ENCODE measurements at places on chromosomes 16 and 17.

DNA sequence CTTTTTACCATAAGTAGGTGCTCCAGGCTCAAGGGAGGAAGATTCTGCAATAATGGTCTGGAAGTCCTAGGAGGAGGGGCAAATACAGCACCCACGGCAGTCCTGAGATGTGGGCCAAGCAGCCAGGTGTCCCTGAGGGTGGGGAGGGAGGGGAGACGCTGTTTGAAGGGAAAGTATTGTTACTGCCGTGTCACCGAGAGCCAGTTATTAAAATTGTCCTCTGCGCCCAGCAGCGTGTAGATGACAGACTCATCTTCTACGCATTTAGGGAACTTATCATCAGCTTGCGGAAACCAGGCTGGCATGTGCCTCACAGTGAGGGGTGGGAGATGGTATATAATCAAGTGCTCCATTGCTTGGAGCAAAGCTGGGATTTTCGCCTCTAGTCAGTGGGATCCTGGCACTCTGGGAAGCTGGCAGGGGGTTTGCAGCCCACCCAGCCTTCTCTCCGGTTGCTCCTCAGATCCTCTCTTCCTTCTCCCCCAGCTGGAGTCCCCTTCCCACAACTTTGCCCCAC, 104.6 kb downstream of the OR1D5 start:
- DNase-seq, result no peak

DNA sequence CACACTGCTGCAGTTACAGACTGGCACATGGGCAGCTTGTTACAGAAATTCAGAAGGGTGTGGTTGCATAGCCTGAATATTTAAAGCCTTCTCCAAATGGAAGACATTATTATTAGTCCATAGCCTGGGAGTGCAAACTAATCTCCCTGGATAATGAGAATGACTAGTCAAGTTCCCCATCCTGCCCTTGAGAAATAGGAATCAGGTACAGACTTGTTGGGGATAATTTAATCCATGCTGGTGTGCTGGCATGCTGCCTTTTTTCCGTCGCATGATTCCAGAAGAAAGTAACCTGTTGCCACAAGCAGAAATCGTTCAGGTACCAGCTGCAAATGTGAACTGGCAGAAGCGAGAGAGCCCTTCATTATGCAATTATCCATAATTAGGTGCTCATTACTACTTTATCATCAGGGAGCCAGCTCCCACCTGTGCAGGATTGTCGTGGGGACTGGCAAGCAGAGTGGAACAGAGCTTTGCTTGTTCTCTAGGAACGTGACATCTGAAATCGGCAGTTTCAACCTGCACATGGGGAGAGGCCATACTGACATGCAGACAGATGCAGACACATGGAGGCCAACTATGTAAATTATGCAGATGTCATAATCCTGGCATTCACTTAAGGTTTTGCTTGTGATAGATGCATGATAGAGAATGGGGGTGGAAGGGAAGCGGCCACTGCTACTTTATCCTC, 419.4 kb downstream of the PMP22 start:
- no peak for DNase-seq

GRCh38 chr17:81601525-81602120, 35.3 kb downstream of the NPLOC4 start:
- no peak for DNase-seq

DNA sequence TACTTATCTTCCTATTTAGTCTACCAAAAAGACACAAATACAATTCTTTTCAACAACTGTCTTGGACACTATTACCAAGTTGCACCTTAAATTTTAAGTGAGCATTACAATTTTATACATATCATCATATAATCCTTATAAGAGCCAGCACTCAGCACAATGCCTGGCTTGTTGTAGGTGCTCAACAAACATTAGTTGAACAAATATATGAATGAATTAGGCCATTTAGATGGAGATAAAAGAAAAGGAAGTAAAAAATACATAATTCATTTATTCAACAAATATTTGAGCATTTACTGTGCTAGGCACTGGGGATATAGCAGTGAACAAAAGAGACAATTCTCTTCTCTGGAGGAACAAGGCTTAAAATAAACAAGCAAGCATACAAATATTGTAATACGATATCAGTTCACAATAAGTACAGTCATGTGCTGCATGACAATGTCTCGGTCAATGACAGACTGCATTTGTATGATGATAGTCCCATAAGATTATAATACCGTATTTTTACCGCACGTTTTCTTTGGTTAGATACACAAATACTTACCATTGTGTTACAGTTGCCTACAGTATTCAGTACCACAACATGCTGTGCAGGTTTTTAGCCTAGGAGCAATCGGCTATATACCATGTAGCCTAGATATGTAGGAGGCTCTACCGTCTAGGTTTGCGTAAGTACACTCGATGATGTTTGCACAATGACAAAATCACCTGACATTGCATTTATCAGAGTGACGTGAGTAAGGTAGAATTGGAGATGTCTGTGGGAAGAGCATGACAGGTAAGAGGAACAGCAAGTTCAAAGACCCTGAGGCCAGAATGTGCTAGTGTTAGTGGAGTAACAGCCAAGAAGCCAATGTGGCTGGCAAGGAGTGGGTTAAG, 86.4 kb upstream of the HS3ST2 start:
- DNase-seq, result no peak

DNA sequence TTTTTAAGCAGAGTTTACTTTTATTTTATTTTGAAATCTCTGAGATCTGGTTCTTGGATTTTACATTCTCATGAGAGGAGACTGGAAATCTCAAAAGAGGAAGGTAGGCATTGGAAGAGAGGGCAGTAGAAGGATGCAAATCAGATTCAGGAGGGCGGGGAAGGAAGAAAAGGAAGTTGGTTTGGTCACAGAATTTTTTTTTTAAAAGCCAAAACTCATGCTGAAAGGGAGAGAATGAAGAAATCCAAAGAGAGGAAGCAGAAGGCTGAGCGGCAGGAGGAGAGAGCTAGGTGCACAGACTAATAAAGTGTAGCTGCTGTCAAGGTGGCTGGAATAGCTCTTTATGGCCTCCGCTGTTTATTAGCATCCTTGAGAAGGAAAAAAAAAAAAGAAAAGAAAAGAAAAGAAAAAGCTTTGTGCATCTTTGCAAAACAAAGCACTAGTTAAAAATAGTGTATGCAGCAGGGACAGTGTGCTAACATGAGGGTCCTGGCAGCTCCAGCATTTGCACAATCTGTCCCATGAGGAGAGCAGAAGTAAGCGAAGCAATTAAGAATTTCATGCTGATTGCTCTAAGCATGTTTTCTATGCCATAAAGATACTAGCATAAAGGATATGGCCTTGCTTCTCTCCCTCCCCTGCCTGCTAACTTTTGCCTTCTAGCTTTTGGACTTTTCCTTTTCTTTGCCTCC, 194.2 kb downstream of the ZFHX3 start:
- no peak for DNase-seq

- no peak for DNase-seq
Measured at GRCh38 chr16:67719778-67720144, 645 bp upstream of the GFOD2 start.

GRCh38 chr17:58183514-58183913, 9.0 kb upstream of the EPX start:
- no peak for DNase-seq
